Kasumi-1 (cell line): ENCODE measurements at places on chromosomes 7 and 10.

DNA sequence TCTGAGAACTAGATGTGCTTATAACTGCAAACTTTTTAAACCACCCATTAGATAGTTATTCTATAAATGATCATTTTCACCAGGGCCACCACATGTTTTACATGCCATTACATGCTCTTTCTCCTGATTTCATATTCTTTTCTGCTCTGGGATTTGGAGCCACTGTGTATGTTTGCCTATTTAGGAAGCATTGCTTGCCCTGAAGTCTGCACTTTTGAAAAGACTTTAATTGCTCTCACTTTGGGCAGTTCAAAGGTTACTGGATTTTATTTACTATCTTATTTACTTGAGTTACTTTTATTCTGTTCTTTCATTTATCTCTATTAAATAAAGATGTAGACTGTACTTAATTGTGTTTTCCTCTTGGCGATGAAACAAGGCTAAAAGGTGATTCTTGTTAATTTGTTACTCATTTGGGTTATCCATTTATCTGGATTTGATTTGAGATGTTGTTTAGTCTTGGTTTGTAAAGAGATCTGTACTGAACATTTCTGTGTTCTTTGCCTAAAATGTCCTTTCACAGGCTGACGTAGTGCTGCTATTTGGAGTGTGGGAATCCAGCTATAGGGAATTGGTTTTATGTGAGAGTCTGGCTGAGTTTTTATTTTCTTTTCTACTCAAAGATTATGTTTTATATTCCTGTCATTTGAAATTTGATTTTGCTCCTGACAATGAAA, 88.8 kb downstream of the SUGCT start:
- DNase-seq, result no peak

- DNase-seq, result no peak
Observed at GRCh38 chr7:157715938-157716280, 379.1 kb downstream of the DNAJB6 start.

DNA sequence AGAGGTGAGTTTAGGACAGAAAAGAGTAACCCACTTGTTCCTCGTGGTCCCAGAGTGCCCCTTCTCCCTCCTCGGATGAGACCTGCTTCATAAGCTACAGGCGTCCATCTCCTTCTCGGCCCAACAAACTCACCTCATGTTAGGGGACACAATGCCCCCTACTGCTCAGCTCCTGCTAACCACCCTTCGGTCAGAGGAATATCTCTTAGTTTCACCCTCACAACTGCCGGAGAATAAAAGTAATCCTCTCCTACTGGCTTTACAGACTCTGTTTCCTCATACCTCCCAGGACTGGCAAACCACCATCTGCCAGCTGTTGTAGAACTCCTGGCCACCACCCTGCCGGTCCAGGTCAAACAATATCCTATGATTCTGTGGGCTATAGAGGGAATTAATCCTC, 3.2 kb downstream of the AKR1B15 start:
- DNase-seq, result no peak

DNA sequence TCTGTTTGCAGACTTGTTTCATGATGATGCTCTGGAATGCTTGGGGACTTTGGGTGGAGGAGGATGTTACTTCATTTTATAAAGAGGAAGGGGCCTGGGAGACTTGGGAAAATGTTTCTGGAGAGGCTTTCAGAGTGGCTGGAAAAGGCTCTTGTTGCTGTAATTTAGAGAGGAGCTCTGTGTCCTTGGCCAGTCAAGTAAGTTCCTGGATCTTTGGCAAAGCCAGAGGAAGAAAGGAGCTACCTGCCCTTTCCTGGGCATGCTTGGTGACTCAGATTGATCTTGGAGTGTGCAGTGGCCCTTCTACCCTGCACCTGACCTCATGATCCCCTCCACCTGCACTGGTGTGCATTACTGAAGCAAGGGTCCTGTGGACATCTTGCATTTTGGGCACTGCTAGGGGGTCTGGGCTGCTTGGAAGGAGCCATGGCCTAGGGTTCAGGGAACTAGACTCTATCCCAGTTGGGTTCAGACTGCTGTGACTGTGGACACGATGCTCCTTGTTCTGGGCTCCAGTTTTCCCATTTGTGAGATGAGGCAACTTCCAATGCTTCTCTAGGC, 56.1 kb downstream of the ADCYAP1R1 start:
- DNase-seq, result no peak

- DNase-seq, result no peak
Observed at GRCh38 chr7:27631391-27631790, 31.3 kb downstream of the HIBADH start.
